ENCODE measurements at places on chromosomes 3 and 15.

- no peak for DNase-seq
- H3K36me3 ChIP-seq, result no peaks in the 10 kb centered on the region
- H3K4me3 ChIP-seq, result no peak overlapping the region
- H3K4me1 ChIP-seq, result no peaks in the 10 kb centered on the region
- H3K27ac ChIP-seq, result no peak overlapping the region
- no peaks in the 10 kb centered on the region for H3K27me3 ChIP-seq
Measured at GRCh38 chr3:81416812-81417211, 344.6 kb downstream of the GBE1 start.

DNA sequence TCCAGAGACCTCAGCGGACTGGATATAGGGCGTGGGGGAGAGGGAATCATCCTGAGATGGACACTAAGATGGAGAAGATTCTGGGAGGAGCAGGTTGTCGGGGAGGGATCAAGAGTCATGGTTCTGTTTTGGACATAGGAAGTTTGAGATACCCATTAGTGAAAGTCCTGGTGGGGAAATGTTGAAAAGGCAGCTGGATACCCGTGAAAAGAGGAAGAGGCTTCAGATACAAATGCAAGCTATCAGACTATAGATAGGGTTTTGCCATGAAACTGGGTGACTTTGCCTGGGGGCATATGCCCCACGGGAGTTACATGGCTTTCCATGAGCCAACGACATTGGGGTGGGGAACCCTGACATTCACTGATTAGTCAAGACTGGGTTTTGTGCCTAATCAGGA lies 1.1 kb upstream of the GPR62 start:
- no peak for DNase-seq
- no peaks in the 10 kb centered on the region for H3K4me1 ChIP-seq
- H3K36me3 ChIP-seq, result no peaks in the 10 kb centered on the region

- peaks cover 6% of the 10 kb centered on the region for H3K27me3 ChIP-seq
- H3K4me1 ChIP-seq, result no peaks in the 10 kb centered on the region
- no peak overlapping the region for H3K4me3 ChIP-seq
- H3K27ac ChIP-seq, result no peak overlapping the region
- DNase-seq, result no peak
Measured at GRCh38 chr3:5729852-5730251, 542.3 kb downstream of the EDEM1 start.

GRCh38 chr3:32105291-32106131 lies 909 bp upstream of the GPD1L start:
- DNase-seq, result no peak
- H3K36me3 ChIP-seq, result 0 out of 2 replicates have a peak, but pooled peaks cover 3% of the 10 kb centered on the region
- H3K27me3 ChIP-seq, result no peaks in the 10 kb centered on the region
- no peak overlapping the region for H3K4me3 ChIP-seq
- peaks cover 42% of the 10 kb centered on the region for H3K4me1 ChIP-seq
- peak overlapping the region; percentile 83 for H3K27ac ChIP-seq

DNA sequence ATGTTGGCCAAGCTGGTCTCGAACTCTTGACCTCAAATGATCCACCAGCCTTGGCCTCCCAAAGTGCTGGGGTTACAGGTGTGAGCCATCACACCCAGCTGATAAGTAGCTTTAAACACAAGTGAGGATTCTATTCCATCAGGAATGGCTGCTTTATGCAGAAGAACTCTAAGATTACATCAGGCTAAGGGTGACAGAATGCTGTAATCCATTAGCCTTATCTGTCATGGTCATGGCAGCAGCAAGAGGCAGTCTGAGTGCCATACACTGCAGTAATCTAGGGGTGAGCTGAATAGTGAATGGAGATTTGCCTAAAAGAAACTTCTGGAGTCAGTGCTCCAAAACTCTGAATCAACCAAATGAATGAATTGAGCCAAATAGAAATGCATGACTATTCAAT lies 39.6 kb downstream of the LIPC start:
- no peaks in the 10 kb centered on the region for H3K36me3 ChIP-seq
- no peak overlapping the region for H3K4me3 ChIP-seq
- DNase-seq, result no peak
- no peaks in the 10 kb centered on the region for H3K27me3 ChIP-seq
- H3K27ac ChIP-seq, result peak overlapping the region; percentile 92

GRCh38 chr3:23834082-23834870 lies 28.5 kb downstream of the UBE2E1 start:
- H3K27me3 ChIP-seq, result no peaks in the 10 kb centered on the region
- DNase-seq, result no peak
- no peaks in the 10 kb centered on the region for H3K4me1 ChIP-seq
- no peaks in the 10 kb centered on the region for H3K36me3 ChIP-seq
- H3K4me3 ChIP-seq, result no peak overlapping the region

GRCh38 chr15:85606738-85607137 lies 188.0 kb downstream of the KLHL25 start:
- no peak overlapping the region for H3K27ac ChIP-seq
- H3K36me3 ChIP-seq, result no peaks in the 10 kb centered on the region
- no peak for DNase-seq
- H3K4me1 ChIP-seq, result no peaks in the 10 kb centered on the region
- H3K27me3 ChIP-seq, result no peaks in the 10 kb centered on the region

- no peaks in the 10 kb centered on the region for H3K36me3 ChIP-seq
- H3K4me1 ChIP-seq, result no peaks in the 10 kb centered on the region
- no peak for DNase-seq
- H3K27ac ChIP-seq, result no peak overlapping the region
Measured at GRCh38 chr3:119810018-119810435, 28.1 kb downstream of the NR1I2 start.

DNA sequence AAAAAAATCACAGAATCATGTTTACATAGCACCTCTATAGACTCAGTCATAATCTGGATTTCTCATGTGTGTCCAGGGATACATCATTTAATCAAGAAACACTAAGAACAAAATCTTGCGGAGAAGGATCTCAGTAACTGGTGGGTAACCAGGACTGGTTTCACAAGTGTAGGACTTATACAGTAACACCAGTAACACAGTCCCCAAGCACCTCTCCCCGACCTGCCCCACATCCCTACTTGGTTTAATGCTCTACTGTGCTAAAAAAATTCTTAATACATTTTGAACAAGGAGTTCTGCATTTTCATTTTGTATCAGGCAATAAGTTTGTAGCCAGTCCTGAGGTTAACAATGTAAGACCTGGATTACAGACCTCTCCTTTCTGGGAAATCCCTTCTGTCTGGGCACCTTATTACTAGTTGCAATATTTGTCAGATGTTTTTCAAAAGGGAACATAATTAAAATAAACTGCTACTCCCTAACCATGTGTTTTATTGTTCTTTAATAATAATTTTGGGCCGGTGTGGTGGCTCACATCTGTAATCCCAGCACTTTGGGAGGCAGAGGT lies 57.6 kb upstream of the BBX start:
- no peaks in the 10 kb centered on the region for H3K36me3 ChIP-seq
- H3K27me3 ChIP-seq, result no peaks in the 10 kb centered on the region
- no peak overlapping the region for H3K27ac ChIP-seq
- no peak overlapping the region for H3K4me3 ChIP-seq
- DNase-seq, result no peak

GRCh38 chr3:36679384-36680200 lies 84.8 kb downstream of the DCLK3 start:
- DNase-seq, result no peak
- no peaks in the 10 kb centered on the region for H3K36me3 ChIP-seq
- H3K27me3 ChIP-seq, result no peaks in the 10 kb centered on the region
- H3K4me1 ChIP-seq, result no peaks in the 10 kb centered on the region
- no peak overlapping the region for H3K27ac ChIP-seq
- no peak overlapping the region for H3K4me3 ChIP-seq

- H3K27me3 ChIP-seq, result no peaks in the 10 kb centered on the region
- no peak overlapping the region for H3K27ac ChIP-seq
- no peak for DNase-seq
- no peaks in the 10 kb centered on the region for H3K4me1 ChIP-seq
- no peak overlapping the region for H3K4me3 ChIP-seq
Measured at GRCh38 chr15:68679961-68680371, 101.2 kb downstream of the CORO2B start.

DNA sequence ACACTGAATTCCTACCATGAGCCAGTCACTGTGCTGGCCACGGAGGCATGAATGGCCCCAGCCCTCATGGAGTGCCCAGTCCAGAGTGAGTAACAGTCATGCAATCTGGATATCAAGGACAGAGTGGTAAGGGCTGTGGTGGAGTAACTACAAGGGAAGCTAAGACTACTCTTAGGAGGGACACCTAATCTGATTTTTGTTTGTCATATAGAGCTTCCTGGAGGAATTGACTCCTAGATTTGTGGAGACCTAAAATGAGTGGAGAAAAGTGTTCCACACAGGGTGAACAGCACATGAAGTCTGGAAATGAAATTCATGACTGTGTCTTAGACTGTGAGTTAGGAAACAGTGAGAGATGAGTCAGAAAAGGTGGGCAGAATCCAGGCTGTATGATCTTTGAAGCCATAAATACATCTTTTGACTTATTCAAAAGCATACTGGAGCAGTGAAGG lies 219.9 kb downstream of the NFKBIZ start:
- H3K36me3 ChIP-seq, result no peaks in the 10 kb centered on the region
- H3K4me3 ChIP-seq, result no peak overlapping the region
- no peaks in the 10 kb centered on the region for H3K4me1 ChIP-seq
- no peaks in the 10 kb centered on the region for H3K27me3 ChIP-seq
- no peak overlapping the region for H3K27ac ChIP-seq
- DNase-seq, result no peak

DNA sequence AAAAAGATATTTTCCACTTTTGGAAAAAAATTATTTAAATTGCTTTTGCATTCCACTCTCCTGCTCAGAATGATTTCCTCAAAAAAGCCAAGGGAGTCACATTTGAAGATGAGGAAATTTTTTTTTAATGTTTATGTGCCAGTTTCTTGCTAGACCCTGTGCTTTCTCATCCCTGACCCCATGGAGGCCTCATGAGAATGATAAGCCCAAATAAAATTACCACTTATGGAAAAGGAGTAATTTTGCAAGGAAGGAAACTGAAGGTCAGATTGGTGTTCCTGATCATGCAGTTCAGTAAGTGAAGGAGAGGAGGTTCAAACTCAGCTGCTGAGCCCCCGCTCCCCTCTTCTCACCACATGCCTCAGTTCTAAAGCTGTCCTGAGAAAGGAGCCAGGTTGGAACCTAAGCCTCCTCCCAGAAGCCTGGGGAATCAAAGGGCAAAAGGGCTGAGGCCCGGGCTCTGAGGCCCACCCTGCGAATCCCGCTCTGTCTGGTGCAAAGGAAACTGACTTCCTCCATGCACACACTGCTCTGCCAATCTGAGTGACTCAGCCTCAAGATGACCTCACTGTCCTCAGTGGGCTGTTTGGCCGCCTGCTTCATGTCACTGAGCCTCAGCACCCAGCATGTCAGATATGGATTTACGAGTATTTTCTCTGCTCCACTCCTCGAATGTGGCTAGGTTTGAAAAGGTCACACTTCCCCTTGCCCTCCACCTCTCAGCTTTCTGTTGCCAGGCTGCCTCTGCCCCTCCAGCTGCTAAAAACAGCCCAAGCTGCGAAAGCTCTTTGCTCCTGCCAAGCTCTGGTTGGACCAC lies 56.9 kb upstream of the FLNB start:
- H3K4me3 ChIP-seq, result no peak overlapping the region
- H3K4me1 ChIP-seq, result no peaks in the 10 kb centered on the region

GRCh38 chr3:128875556-128876120 lies 3.8 kb upstream of the ACAD9 start:
- H3K27me3 ChIP-seq, result no peaks in the 10 kb centered on the region
- H3K36me3 ChIP-seq, result peaks cover 1% of the 10 kb centered on the region
- peaks cover 20% of the 10 kb centered on the region for H3K4me1 ChIP-seq
- no peak overlapping the region for H3K27ac ChIP-seq

- H3K27me3 ChIP-seq, result no peaks in the 10 kb centered on the region
- DNase-seq, result no peak
- no peaks in the 10 kb centered on the region for H3K36me3 ChIP-seq
- H3K4me1 ChIP-seq, result no peaks in the 10 kb centered on the region
Measured at GRCh38 chr3:34411596-34411995, 613.2 kb downstream of the PDCD6IP start.
